ENCODE measurements at places on chromosomes 2 and 18. TPM values are rescaled to one million over a fixed set of nuclear protein-coding genes. Genes with fewer than 3 reads are reported as not detected.

- no peak for DNase-seq
These were observed 63.5 kb downstream of the CAVIN2 start for GRCh38 chr2:191783416-191783815.

ANKRD30B gene
- total RNA-seq: not detected

TDRD15 gene
- total RNA-seq: not detected

DNA sequence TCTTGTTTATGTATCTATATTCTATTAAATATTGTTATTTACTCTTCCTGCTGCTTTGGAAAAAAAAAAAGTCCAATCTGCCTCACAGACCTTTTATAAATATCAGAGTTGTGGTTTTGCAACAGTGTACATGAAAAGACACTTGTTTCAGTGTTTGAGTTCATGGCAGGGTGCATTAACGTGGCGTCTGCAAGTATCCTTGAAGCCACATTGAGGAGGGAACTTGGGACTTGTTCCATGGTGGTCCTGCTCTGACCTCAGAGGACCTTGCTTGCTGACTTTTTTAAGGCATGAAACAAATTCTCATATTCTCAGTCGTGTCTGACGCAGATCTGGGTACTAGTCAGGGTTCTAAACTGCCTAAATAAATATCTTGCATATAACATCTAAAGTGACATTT lies 55.1 kb downstream of the CRIM1 start:
- no peak for DNase-seq

DNA sequence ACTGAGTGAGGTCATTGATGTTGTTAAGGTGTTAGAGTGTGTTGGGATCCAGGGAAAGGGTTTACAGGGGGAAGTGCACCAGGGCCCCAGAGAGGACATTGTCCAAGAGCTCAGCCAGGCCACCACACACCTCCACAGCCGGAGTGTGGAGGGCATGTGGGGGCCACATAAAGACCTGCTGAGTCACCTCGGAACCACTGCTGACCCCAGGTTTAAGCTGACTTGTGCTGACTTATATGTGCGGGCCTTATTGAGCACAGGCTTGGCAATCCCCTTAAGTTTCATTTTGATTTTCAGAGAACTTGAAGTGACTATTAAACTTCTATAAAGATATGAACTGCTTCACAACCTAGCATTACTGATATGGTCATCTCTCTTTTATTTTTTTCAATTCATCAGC lies 166.2 kb upstream of the MAP3K20 start:
- DNase-seq: no peak

DNA sequence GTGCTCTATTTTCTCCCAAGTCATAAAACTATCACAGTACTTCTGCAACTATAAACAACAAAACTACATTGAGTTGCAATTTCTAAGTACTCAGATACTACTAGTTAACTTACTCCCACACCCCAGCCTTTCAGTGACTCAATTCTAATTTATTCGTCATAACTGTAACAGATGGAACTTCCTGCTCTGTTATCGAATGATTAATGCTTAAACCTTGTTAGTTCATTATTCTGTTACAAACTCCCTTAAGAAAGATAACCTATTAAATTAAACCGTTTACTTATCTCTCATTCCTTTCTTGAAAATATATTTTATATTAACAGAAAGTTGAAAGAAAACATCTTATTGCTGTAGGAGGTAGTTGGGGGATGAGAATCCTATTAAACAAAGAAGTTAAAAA lies 17.0 kb downstream of the TNFAIP6 start:
- peak; percentile 91 for DNase-seq

NTSR2 gene
- total RNA-seq: not detected
